ENCODE measurements at places on chromosomes 3 and 15. TPM values are rescaled to one million over a fixed set of nuclear protein-coding genes. Genes with fewer than 3 reads are reported as not detected.

Gene TGM5
- not detected for total RNA-seq

Gene COLQ
- total RNA-seq = 1.1 TPM

Gene ZCWPW2
- total RNA-seq = 0.13 TPM

Gene SKOR1
- 0.07 TPM for total RNA-seq

Gene OR5K2
- not detected for total RNA-seq

Gene C15orf62
- total RNA-seq = 0.40 TPM
